ENCODE measurements at places on chromosomes 4 and X. TPM values are rescaled to one million over a fixed set of nuclear protein-coding genes. Genes with fewer than 3 reads are reported as not detected.

The OTC gene
- not detected for total RNA-seq

The SSX1 gene
- total RNA-seq: not detected

The TEX13C gene
- total RNA-seq: not detected

The ETDB gene
- not detected for total RNA-seq

The VSIG4 gene
- not detected for total RNA-seq

All from fibroblast of the aortic adventitia (primary cell).